Fibroblast of skin of back (primary cell): ENCODE measurements at places on chromosomes 16 and 17.

- no peak for DNase-seq
Observed at GRCh38 chr17:82949984-82950383, 110.2 kb upstream of the ZNF750 start.

DNA sequence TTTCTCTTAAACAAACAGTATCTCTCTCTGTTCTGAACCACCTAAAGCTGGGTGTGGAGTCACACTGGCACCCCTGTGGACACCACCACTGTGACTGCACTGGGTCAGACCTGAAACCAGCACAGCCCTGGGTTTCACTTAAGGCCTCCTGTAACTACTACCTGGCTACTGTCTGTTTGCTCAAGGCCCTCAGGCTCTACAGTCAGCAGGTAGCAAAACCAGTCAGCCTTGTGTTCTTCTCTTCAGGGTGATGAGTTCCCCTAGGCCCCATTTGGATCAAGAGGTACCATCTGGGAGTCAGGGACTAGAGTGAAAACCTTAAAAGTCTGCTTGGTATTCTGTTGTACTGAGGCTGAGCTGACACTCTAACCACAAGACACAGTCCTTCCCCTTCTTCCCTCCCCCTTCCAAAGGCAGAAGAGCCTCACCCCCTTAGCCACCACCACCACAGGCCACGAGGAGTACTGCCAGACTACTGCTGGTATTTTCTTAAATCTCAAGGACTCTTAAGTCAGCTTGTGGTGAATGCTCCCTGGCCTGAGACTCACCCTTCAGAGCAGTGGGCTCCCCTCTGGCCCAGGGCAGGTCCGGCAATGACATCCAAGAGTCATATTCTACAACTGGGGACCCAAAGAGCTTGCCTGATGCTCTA, 153.2 kb upstream of the MON1B start:
- no peak for DNase-seq

GRCh38 chr17:65998675-65999074, 193.3 kb downstream of the CEP112 start:
- no peak for DNase-seq

GRCh38 chr16:66617728-66618127, 13.2 kb downstream of the CMTM3 start:
- DNase-seq: no peak

DNA sequence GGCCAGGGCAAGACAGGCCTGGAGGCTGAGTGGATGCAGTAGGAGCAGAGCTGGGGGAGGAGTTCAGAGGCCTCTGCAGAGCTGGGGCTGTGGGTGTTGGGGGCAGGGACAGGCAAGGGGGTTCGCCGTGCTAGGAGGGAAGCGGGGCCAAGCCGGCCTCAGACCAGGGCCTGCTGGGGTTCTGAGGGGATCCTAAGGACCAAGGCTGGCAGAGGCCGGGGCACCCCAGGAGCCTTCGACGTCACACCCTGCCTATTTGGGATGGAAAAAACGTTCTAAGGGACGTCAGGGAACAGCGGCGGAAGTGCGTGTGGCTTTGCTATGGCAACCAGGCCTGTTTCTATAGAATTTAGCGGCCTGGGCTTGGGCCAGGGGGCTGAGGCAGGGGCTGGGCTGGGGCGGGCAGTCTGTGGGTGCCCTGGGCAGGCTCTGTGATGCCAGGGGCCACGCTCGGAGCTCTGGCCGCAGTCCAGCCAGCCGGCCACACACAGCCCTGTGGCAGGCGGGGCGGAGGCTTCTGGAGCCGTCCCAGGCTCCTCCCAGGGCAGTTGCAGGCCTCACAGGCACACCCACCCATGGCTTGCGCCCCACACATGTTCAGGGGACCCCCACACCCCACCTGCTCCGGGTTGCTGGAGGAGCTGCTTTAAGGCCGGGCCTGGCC, 3.7 kb downstream of the TRAF7 start:
- DNase-seq: no peak

GRCh38 chr17:61907361-61907760, 20.4 kb downstream of the INTS2 start:
- no peak for DNase-seq

DNA sequence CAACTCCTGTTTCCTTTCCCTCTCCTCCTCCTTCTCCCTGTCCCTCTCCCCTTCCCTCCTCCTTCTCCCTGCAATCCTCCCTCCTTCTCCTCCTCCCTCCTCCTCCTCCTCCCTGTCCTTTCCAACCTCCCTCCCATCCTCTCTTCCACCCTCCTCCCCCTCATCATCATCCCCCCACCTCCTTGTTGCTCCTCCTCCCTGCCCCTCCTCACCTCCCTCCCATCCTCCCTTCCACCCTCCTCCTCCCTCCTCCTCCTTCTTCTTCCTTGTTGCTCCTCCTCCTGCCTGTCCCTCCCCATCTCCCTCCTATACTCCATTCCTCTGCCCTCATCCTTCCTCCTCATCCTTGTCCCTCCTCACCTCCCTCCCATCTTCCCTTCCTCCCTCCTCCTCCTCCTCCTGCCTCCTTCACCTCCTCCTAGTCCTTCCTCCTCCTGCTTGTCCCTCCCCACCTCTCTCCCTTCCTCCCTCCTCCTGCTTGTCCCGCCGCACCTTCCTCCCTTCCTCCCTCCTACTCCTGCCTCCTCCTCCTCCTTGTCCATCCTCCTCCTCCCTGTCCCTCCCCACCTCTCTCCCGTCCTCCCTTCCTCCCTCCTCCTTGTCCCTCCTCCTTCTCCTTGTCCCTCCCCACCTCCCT, 222.5 kb downstream of the IRF8 start:
- DNase-seq: no peak

GRCh38 chr17:80220736-80221215, 549 bp downstream of the SLC26A11 start:
- peak; percentile 8 for DNase-seq

DNA sequence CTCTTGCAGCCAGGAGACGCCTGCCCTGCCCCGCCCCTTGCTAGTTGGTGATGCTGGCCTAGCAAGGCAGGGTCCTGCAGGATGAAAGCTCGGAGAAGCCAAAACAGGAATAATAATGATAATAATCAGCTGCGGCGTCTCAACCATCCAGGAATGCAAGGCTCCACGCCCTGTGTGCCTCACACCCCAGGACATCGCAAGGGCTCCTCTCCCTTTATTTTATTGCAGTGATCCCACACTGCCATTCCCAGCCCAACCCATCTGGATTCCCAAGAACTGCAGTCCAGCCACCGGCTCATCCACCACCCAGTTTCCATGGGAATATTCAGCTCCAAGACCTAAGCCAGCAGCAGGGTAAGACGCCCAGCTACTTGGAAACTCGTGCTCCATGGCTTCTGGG, 21.0 kb upstream of the ZNF652 start:
- DNase-seq: no peak

DNA sequence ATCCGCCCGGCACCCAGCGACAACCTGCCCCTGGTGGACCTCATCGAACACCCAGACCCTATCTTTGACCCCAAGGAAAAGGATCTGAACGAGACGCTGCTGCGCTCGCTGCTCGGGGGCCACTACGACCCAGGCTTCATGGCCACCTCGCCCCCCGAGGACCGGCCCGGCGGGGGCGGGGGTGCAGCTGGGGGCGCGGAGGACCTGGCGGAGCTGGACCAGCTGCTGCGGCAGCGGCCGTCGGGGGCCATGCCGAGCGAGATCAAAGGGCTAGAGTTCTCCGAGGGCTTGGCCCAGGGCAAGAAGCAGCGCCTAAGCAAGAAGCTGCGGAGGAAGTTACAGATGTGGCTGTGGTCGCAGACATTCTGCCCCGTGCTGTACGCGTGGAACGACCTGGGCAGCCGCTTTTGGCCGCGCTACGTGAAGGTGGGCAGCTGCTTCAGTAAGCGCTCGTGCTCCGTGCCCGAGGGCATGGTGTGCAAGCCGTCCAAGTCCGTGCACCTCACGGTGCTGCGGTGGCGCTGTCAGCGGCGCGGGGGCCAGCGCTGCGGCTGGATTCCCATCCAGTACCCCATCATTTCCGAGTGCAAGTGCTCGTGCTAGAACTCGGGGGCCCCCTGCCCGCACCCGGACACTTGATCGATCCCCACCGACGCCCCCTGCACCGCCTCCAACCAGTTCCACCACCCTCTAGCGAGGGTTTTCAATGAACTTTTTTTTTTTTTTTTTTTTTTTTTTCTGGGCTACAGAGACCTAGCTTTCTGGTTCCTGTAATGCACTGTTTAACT, 1.0 kb downstream of the NOG start:
- peak; percentile 15 for DNase-seq

- DNase-seq: no peak
Observed at GRCh38 chr17:80367503-80367902, 47.5 kb upstream of the ENDOV start.

DNA sequence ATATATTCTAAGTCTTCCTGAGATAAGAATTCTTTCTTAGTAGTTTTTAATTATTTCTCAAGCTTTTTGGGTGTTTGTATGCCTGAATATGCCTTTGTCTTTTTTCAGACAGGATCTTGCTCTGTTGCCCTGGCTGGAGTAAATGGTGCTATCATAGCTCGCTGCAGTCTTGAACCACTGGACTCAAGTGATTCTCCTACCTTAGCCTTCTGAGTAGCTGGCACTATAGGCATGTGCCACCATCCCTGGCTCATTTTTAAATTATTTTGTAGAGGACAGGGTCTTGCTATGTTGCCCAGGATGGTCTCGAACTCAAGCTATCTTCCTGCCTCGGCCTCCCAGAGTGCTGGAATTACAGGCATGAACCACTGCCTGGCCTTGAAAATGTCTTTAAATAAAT, 41.6 kb downstream of the MAP2K4 start:
- no peak for DNase-seq

DNA sequence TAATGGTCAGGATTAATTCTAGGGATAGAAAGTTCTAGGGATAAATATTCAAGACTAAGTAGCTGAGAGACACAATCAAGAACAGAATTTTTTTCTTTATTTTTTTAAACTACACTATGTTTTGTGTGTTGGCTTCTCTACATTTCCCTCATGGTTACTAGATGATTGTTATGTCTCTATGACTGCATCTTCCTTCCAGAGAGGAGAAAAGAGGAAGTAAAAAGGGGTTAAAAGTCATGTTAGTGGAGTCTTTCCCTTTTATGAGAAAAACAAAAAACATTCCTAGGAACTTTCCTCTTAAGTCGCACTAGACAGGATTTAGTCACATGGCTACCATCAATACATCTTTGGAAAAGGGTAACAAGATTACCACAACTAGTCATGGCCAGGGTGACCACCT, 375.0 kb downstream of the KCNJ2 start:
- DNase-seq: no peak

DNA sequence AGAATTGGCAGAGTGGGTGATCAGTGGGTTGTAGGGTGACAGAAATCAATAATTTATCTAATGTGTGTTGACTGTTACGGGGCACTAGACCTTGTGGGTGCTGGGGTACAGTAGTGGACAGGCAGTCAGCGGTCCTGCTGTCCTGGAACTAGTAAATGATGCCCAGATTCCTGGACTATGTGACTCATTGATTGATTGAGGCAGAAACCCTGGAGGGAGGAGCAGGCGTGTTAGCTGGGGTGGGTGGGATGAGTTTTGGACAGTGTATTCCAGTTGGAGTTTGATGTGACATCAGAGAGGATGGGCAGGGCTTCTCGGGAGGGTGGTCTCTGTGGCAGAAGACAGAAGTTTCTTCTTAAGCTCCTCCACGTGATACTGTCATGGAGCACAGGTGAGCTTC, 24.4 kb downstream of the PRMT7 start:
- peak; percentile 4 for DNase-seq

- peak; percentile 93 for DNase-seq
Observed at GRCh38 chr16:15966836-15967546, 17.6 kb downstream of the ABCC1 start.

- DNase-seq: no peak
Observed at GRCh38 chr16:15639061-15639568, 3.8 kb downstream of the MARF1 start.

DNA sequence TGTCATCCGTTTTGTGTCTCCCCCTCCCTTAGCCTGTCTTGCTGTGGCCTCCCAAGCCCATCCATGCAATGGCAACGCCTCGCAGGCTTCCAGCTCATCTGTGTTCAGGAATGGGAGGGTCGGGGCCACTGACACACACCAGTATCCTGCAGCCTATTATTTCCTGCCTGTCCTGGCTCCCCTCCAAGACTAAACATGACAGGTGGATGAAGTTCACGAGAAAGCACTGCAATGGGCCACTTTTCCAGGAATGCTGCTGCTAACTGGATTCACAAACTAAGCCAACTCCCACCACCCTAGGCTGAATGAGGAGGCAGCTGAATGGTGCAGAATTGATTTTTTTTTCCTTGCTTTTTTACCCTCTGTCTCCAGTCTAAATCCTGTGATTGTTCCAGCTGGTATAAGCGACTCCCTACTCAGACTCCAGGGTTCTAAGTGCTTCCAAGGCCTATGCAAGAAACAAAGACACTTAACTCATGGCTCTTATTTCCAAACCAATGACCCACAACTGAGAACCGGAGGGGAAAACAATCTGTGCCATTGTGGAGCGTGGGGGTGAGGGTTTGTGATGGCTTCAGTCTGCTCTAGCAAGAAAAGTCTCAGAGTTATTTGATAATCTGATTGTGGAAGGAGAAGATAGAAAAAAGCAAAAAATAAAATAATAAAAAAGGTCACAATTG, 23.3 kb downstream of the TMEM100 start:
- DNase-seq: no peak

DNA sequence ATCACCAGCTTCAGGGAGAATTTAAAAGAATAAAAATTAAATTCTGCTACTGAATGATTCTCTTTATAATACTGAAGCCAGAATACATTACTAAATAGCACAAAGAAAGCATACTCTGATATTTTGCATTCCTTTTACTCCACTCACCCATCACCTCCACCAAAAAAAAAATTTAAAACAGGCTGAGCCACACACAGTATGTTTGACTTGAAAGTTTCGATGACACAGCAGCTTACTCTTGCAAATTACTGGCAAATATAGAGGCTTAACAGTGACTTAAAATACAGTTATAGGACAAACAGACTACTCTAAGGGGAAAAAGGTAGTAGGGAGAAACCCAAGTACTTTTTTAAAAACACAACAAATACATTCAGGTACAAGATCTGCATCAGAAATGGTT, 39.2 kb downstream of the GPATCH8 start:
- peak; percentile 60 for DNase-seq

GRCh38 chr16:86240716-86241363, 269.5 kb upstream of the FOXF1 start:
- DNase-seq: no peak
